ENCODE measurements at places on chromosomes 7 and 10.

DNA sequence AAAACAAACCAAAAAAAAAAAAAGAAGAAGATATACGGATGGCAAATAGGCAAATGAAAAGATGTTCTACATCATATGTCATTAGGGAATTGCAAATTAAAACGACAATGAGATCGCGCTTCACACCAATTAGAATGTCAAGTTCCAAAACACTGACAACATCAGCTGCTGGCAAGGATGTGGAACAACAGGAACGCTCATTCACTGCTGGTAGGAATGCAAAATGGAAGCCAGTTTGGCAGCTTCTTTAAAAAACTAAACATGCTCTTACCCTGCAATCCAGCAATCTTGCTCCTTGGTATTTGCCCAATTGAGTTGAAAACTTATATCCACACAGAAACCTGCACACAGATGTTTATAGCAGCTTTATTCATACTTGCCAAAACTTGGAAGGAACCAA lies 34.8 kb downstream of the CALML5 start:
- DNase-seq, result no peak

DNA sequence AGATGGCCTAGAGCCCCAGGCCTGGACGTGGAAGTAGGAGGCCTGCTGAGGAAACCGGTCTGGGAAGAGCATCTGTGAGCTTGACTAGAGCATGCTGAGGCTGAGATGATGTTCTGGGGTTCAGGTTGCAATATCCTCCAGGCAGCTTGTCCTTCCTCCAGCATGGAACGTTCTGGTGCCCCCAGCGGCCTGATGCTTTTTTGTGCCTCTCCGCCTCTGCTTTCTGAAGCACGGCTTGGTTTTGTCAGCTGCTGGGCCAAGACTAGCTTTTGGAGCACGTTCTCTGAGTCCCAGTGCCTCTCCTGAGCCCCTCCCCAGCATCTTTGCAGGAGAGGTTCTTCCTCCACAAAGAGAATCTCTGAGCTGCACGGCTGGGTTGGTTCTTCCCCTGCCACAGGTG lies 682.0 kb upstream of the FOXK1 start:
- no peak for DNase-seq

DNA sequence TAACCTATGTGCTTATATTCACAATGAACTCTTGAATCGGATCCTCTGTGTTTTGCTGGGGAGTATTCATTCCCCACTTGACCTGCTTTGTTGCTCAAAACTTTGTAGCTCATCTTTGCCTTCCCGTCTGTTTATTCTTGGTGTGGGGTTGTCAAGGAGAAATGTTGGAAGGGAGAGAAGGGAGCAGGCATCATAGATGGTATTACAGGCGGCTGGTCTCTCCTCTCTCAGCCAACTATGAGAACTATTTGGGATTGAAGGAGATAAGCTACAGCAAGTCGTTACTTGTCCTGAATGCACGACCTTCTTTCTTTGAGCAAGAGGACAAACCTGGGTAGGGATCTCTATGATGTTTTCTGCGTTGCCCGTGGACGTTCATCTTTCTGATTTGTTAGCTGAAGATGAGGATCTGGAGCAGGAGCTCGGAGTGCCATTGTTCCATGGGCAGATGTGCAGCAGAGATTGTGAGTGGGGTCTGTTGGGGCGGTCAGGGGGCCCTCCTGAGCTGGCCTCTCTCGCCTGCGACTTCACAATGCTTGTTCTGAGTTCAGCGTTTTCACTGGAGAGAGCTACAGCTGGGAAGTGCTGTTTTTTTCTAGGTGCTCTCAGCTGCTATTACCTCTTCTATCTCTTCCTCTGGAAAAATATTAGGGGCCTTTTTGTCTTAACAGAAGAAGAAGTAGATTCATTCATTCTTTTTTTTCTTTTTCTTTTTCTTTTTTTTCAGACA lies 126.9 kb upstream of the KLF6 start:
- no peak for DNase-seq

- DNase-seq, result no peak
Measured at GRCh38 chr10:132293813-132294520, 13.8 kb downstream of the STK32C start.

- no peak for DNase-seq
Measured at GRCh38 chr10:31687663-31688482, 240.8 kb downstream of the ARHGAP12 start.

- DNase-seq, result peak; percentile 71
Measured at GRCh38 chr7:129829737-129830631, 122.8 kb downstream of the UBE2H start.

DNA sequence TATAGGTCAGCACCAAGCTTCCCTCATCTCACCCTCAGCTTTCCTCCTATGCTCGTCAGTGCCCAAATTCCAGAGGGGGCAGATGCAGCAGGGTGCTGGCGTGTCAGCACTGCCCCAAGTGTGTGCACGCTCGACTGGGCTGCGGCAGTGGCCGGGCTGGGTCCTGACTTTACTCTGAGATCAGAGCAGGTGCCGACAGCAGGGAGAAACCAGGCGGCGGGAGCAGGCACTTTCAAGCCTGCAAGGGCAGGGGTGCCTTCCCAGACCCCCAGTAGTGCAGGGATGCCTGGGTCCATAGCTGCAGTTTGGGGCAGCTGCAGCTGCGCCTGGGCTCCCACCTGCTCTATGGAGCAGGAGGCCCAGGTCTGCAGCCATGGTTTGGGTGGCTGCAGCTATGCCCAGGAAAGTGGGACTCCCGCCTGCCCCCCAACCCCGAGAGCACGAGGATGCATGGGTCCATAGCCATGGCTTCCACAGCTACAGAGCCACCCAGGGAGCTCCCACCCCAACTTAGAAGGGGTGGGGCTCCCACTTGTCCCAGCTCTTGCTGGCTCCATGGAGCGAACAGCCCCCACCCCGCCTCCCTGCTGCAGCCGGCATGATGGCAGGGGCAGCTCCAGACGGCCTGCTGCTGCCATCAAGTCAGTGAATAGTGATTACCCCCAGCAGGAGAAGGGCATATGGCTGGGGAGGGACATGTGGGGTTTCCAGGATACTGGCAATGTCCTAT lies 199.2 kb upstream of the KMT2E start:
- DNase-seq, result no peak

- no peak for DNase-seq
Measured at GRCh38 chr10:125033146-125033924, 91.4 kb downstream of the ZRANB1 start.

GRCh38 chr7:41328131-41328530 lies 374.8 kb downstream of the INHBA start:
- DNase-seq, result no peak

GRCh38 chr7:108010377-108010776 lies 7.4 kb upstream of the LAMB1 start:
- DNase-seq, result no peak

DNA sequence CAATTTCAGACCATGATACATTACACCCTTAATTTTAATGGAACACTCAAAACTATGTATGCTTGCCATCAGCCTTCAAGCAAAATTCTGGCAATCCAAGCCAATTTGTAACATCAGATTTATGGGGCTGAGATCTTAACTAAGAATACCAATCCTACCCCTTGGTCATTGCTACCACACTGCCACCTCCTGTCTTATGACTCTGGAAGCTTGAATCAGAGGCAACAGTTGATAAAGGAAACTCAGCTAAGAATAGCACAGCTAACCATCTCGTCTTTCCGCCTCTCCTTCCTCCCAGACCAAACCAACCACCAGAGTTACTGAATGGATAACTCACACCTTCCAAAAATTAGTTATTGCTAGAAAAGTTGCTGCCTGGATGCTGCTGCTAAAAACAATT lies 7.4 kb downstream of the IGF2BP3 start:
- no peak for DNase-seq

DNA sequence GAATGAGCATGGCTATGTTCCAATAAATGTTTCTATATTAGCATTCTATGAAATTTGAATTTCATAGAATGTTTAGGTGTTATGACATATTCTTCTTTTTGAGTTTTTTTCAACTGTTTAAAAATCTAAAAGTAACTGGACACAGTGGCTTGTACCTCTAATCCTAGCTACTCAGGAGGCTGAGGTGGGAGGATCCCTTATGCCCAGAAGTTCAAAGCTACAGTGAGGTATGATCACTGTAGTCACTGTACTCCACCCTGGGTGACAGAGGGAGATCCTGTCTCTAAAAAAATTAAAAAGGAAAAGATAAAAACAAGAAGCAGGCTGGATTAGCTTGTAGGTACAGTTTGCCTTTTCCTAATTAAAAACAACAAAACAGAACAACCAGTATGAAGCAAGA lies 95.1 kb downstream of the NRBF2 start:
- DNase-seq, result no peak

- DNase-seq, result no peak
Measured at GRCh38 chr10:50561266-50561665, 62.5 kb downstream of the SGMS1 start.

- DNase-seq, result no peak
Measured at GRCh38 chr10:96272316-96273280, 1.2 kb upstream of the BLNK start.

DNA sequence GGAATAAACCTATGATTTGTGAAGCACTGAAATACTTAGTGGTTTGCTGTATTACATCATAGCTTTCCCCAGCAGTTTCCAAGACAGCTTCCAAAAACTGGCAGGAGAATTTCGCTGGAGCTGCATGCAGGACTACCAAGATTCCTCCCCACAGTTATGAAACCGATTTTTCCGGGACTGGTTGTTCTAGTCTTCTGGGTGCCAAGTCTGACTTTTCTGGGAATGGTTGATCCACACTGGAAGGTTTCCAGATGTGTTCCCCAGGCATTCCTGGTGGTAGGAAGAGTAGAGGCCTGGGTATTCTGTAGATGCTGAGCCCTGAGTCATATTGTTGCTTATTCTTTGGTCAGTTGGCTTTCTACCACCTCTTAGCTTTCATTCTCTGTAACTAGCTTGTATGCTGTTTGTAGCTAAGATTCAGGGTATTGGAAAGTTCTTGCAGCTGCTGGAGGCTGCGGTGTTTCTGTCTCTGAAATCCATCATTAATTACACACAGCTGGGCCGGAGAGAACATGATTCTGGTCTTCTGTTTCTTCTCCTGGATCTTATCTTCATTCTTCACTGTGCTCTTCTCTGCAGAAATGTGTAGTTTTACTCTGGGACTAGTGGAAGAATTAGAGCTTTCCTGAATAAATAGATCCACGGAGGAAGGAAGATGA lies 6.3 kb downstream of the ABCC2 start:
- DNase-seq, result no peak

- no peak for DNase-seq
Measured at GRCh38 chr10:689452-690371, at the start of gene DIP2C. Gene DIP2C, minus strand, starts transcription at chr10:689668. Its CDS starts 90 bp downstream, at chr10:689578.

- DNase-seq, result no peak
Measured at GRCh38 chr10:12448340-12448728, 99.0 kb downstream of the CAMK1D start.

- no peak for DNase-seq
Measured at GRCh38 chr7:125425506-125425905, 495.9 kb upstream of the POT1 start.

DNA sequence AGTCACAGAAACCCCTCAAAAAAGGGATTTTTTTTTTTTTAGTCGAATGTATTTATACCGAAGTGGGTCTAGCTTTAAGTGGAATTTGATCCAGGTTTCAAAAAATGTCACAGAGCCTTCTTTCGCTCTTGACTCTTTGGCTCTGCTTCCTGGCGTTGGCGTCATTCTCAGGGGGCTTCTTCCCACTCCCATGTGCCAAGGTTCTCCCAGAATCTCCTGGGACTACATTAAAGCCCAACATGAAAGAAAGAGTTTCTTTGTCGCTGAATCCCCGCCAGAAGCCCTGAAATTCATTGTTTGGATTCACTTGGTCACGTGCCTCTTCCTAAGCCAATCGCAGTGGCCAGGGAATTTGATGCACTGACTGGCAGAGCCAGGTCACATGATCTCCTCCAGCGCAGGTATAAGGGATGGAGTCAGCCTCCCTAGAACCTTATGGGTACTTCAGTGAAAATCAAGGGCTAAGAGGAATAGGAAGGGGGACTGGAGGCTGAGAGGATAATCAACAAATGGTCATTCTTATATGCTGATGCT lies 101.2 kb downstream of the RPS24 start:
- no peak for DNase-seq

GRCh38 chr10:58641095-58641531 lies 128.4 kb downstream of the BICC1 start:
- DNase-seq, result no peak

GRCh38 chr7:137975221-137975620 lies 26.7 kb downstream of the CREB3L2 start:
- no peak for DNase-seq

DNA sequence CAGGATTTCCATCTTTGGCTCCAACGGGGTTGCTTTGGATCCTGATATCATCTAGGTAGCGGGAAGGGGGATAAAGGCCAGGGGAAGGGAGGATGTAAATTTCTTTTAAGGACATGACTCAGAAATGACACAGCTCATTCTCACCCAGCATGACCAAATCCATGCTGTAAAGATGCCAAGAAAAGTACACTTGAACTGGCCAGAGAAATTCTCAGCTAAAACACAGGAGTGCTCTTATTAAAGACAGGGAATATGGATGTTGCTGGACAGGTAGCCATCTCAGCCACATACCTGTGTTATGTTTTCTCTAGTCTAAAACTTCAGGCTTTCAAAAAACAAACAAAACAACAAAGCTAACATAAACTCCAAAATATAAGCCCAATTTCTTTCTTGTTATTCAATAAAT lies 68.3 kb downstream of the NAMPT start:
- peak; percentile 1 for DNase-seq

- DNase-seq, result no peak
Measured at GRCh38 chr7:84790882-84791281, 396.0 kb downstream of the SEMA3D start.

DNA sequence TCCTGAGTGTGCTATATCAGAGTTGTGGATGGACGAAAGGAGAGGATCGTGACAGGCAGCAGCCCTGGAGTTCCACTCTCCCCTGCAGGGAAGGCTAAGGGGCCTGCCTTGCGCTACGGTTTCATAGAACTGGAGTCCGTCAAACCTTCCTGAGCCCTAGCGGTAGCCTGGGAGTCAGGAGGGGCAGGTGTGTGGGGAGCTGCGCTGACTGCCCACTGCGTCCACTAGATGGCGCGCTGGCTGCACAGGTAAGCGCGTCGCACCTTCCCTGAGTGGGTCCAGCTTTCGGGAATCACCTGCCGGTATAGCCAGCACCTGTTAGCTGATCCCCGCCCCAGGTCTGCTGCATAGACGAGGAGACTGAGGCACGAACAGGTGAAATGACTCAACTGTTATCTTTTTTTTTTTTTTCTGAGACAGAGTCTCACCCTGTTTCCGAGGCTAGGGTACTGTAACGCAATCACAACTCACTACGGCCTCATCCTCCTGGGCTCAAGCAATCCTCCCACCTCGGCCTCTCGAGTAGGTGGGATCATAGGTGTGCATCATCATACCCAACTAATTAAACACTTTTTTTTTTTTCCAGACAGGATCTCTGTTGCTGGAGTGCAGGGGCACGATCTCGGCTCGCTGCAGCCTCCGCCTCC lies 20.2 kb upstream of the BAIAP2L1 start:
- DNase-seq, result peak; percentile 69

- no peak for DNase-seq
Measured at GRCh38 chr7:155745737-155746136, 66.5 kb downstream of the SHH start.

GRCh38 chr10:124643330-124644009 lies 100.7 kb downstream of the FAM53B start:
- no peak for DNase-seq

- peak; percentile 26 for DNase-seq
Measured at GRCh38 chr10:45470098-45471012, 96.3 kb downstream of the ALOX5 start.

GRCh38 chr7:2271273-2272026 lies 29.4 kb downstream of the NUDT1 start:
- no peak for DNase-seq
